ENCODE measurements at places on chromosomes 5 and 9.

DNA sequence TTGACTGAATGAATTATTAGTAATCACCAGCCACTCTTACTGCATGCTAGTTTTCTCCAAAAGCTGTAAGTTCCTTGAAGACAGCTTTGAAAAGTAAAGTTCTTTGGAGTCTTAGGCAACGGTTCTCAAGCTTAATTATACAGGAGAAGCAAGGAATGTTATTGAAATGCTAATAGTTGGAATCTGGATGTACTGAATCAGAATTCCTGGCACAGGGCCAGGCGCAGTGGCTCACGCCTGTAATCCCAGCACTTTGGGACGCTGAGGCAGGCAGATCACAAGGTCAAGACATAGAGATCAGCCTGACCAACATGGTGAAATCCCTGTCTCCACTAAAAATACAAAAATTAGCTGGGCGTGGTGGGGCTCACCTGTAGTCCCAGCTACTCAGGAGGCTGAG is 33.4 kb downstream of the GRIA1 start:
- DNase-seq, result no peak

- DNase-seq, result no peak
These were observed 49.6 kb downstream of the EFNA5 start for GRCh38 chr5:107621089-107621488.

- no peak for DNase-seq
These were observed 683.8 kb downstream of the LRRC70 start for GRCh38 chr5:63262185-63262981.

DNA sequence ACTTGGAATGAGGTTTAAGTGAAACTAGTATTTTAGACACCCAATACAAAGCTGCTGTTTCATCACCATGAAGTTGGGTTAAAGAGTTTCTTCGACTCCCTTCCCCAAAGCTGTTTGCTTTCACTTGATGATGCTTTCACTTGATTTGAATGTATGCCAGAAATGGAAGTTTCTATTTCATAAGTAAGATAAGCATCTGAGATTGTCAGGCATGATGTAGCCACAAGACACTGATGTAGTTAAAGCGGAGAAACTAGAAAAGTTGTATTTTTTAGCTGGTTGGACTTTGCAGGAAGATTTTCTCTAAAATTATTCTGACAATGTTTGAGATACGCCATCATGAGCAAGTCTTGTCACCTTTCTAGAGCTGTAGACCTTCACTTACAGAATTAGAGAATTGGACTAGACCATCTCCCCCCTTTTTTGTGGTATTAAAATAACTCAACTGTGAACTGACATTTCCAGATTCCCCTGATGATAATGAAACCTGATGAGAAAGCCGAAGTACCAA is 20.0 kb downstream of the MOCS2 start:
- DNase-seq, result no peak

DNA sequence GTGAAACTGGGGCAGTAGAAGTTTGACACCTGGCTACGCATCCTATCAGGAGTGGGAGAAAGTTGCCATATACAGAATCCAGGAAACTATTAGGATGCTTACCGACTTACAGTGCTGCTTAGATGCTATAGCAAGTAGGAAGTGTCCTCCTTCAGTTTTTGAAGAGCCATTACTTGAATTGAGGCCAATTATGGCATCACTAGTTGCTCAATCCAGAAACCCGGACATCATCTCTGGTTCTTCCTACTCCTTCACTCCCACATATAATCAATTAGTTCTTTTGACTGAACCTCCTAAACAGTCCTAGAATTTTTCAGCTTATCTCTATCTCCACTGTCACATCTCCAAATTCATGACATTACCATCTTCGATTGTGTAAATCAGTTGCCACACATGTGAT is 41.8 kb upstream of the UGCG start:
- no peak for DNase-seq

DNA sequence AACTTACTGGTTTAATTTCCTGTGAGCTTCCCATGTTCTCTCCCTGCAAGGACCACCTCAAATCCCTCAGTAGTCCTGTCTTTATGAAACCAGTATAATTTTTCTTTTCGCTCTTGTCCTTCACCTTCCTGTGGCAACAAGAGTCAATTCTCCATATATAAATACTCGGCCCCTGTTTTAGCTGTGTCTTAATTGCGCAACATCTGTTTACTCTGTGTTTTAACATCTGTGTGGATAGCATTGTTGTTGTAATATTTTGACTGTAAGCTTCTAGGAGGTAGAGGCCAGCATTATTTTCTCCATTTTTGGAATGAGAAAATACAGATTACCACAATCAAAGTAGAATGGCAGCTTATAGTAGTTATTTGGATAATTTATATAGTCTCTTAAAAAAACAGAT is 30.2 kb upstream of the CDKN2B start:
- DNase-seq, result no peak

GRCh38 chr9:129626625-129627284 is 792 bp downstream of the NTMT1 start:
- DNase-seq, result no peak

DNA sequence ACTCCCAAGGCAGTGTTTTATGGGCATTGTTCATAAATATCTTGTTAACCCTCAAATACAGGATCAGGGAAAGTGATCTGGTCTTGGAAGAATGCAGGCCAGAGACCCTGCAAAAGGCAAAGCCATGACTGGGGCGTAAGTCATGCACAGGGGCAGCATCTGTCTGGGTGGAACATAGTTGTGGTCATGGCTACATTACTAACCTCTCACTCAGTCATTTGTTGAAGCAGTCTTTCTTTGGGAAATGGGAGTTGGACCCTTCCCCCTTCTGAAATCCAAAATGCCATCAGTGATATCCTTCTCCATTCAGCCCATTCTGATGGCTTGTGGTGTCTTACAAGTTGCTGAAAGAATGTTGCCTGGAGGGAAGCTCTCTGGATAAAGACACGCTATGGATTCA is 68.1 kb downstream of the GDNF start:
- DNase-seq, result no peak

GRCh38 chr5:113169720-113170119 is 193.1 kb downstream of the DCP2 start:
- no peak for DNase-seq

DNA sequence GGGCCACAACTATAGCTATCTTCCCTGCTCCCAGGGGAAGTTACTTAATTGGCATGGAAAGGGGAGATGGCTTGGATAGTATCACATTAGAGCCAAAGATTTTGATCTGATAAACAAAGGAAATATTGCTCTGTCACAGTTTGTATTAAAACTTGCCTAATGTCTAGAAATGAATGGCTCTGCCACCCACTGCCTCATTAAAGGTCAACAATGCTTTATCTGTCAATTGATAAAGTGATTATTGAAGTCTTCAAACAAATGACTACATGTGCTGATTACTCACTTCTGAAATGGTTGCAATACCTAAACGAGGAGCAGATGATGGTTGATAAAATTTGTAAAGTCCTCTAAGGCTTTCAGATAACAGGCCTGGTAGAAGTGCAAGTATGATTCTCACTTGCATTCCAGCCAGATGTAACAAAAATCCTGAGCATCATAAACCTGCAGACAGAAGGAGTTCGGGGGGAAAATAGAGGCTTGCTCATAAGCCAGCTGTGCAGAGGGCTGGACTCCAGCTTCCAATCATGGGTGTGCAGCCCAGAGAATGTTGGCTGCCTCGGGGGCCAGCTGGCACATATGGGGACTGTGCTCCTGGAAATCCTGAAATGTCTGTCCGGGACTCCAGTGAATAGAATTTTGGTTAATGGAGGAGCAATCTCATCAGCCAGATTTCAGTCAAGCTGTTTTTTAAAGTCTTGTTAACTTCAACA is 200.5 kb upstream of the SLC27A6 start:
- no peak for DNase-seq

GRCh38 chr9:35277171-35277520 is 115.3 kb downstream of the UNC13B start:
- DNase-seq, result no peak

DNA sequence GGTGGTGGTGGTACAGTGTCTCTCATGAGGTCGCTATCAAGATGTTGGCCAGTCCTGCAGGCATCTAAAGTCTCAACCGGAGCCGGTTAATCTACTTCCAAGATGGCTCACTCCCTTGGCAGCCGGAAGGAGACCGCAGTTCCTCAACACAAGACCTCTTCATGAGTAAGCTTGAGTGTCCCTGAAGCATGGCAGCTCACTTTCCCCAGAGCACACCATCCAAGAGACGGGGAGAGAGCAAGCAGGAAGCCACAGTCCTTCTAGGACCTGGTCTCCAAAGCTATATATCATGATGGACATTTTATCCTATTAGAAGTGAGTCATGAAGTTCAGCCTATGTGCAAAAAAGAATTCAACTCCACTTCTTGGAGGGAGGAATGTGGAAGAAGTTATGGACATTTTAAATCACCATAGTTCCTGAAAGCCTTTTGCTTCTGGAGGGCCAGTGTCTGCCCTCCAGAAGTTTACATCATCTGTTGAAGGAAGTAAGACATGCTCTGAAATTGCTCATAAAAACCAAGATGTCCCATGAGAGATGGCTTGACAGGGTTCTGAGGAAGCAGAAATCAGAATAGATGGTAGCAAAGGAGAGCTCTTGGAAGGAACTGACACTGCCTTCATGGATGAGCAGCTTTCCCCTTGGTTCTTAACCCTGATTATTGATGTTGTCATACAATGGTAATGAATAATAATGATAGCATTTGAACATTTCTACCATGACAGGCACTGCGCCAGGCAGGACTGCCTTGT is 21.3 kb downstream of the GALNT10 start:
- DNase-seq, result no peak

DNA sequence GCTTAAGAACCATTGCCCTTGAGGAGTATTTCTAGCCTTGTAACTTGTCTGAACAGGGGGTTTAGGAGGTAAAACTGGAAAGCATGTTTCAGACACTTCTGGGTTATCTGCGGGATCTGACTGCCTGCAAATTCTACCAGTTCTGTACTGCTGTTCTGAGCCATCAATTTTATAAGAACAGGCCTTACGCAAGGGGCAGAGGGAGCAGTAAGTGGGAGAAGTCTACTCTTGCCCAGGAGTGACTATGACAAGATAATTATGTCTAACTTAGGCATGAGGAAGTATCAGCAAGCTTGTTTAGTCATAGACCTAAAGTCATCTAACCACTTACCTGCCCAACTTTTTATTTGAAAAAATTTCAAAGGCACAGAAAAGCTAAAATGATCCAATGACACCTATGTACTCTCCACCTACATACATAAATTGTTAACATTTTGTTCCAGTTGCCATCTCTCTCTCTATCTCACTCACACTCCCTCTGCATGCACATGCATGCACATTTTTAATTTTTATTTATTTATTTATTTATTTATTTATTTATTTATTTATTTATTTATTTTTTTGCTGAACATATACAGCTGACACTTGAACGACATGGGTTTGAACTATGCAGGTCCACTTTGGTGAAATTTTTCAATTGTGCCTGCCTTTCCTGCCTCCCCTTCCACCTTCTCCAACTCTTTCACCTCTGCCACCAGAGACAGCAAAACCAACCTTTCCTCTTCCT is 18.4 kb upstream of the DEPDC1B start:
- no peak for DNase-seq

DNA sequence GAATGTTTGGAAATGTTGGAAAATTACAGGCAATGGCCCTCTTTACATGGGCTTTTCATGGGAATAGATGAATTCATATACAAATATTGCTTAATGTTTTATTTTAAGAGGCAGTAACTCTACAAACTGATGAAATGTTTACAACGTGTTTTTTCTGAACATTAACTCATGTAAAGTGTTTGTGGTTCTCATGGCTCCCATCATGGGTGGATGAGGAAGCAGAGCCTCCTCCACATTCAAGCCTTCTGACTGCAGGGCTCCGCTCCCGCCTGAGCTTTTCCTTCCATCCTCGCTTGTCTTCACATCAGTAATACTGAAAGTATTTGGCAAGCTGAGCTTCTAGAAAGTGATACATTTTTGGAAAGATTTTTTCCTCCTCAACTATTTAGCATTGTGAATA is 204.2 kb downstream of the ARHGAP26 start:
- DNase-seq, result no peak

GRCh38 chr9:118529210-118529609 is 825.0 kb downstream of the TLR4 start:
- no peak for DNase-seq

DNA sequence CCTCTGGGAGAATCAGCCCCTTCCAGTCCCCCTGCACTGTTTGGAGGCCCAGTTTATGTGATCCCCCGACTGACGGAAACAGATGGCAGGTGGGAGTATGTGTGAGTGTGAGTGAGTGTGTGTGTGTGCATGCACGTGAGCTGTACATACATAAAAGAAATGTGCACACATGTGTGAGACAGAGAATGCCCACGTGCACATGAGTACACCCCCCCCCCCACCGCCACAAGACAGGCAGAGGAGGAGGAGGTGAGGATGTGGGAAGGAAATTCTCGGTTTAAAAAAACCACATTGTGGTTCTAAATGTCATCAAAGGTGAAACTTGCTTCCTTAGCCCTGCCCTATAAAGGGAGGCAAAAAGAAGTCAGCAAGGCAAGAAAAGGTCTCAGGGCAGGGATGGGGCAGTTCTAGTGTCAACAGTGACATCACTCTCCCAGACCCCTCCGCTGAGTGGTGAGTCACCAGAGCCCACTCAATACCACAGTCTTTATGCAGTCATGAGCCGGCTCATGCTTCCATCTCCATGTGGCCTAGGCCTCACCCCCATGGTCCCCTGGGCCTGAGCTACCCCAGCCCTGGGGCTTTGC is 79.2 kb upstream of the HSPA9 start:
- DNase-seq, result no peak

DNA sequence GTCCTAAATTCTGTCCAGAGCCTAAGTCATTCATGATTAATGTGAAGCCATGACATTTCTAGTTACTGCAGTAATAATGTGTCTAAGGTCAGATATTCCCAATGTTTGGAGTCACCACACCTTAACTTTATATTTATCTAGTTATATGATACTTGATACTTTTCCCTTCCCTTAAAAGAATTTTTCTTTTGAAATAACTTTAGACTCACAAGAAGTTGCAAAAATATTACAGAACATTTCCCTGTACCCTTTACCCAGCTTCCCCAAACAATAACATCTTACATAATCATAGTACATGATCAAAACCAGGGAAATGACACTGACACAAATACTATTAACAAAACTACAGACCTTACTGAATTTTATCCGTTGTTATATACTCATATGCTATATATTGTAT is 150.0 kb upstream of the GNA14 start:
- no peak for DNase-seq

DNA sequence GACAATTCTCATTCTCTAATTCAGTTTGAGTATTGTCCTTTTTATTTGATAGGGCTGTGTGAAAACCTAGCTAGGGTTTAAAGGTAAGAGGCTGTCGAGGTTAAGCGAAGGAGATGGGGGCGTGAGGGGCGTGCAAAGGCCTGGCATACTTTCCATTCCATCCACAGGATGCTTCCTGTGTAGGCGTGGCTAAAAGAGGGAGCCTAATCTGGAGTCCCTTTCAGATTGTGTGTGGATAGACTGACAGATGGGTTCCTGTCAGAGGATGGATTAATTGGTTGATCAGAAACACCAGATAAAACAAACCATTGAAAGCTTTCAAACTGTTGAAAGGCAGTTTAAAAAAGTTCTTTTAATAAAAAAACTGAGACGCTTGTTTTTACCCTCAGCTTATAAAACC is 1.1 kb upstream of the ELL2 start:
- DNase-seq, result peak; percentile 13

Data from endothelial cell (in vitro differentiated cells).